ENCODE measurements at places on chromosomes 7 and 10.

DNA sequence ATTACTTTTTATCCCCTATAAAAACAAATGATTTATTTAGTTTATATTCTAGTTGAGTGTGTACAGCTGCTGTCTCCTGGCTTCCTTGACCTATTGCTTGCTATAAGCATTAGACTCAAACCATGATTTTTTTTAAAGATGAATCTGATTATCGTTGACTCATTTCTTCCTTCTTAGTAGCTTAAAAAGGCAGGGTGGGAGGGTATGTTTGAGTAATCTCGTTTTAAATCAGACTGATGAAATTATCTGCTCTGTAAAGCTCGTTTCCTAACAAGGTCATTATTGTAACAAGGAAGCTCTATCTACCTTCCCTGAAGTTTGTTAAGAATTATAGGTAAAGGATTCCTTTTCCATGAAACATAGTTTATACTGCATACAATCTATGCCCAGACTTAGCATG is 276.3 kb upstream of the KCND2 start:
- no peak for DNase-seq

DNA sequence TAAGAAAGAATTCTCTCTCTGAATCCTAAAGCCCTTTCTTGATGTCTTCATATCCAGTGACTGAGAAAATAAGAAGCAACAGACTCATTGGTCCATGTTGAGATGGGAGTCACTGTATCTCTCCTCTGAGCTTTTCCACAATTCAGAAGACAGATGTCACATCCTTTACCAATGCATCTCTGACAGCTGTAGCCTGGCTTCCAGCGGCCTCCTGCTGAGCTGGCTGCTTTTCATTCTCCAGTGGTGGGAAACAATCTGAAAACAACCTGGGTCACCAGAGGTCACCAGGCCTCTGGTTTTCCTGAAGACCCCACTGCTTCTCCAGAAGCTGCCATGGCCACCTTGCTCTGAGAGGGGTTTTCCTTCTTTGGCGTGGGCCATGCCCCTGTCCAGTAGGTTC is 18.3 kb upstream of the RPA3 start:
- no peak for DNase-seq

DNA sequence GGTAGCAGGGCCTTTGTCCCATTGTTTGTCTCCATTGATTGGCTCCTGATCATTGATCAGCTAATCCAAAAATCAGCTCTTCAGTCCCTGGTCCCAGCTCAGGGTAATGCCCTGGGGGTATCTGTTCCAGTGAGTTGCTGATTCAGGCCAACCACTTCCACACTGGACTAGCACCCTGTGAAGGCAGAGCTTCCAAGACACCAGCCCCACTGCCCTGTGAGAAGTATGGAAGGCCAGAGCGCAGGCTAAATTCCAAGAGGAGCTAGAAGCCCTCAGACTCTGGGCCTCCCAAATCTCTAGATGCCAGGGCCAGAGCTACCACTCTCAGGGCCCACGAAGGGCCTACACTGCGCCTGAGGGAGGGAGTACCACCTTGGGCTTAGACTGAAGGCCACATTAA is 10.4 kb downstream of the TMEM72 start:
- no peak for DNase-seq

- peak; percentile 19 for DNase-seq
These were observed at the start of gene BHLHA15 for GRCh38 chr7:98211221-98211675. TSS of gene BHLHA15 (plus strand) at chr7:98211439. CDS start at chr7:98212310, 871 bp downstream.

DNA sequence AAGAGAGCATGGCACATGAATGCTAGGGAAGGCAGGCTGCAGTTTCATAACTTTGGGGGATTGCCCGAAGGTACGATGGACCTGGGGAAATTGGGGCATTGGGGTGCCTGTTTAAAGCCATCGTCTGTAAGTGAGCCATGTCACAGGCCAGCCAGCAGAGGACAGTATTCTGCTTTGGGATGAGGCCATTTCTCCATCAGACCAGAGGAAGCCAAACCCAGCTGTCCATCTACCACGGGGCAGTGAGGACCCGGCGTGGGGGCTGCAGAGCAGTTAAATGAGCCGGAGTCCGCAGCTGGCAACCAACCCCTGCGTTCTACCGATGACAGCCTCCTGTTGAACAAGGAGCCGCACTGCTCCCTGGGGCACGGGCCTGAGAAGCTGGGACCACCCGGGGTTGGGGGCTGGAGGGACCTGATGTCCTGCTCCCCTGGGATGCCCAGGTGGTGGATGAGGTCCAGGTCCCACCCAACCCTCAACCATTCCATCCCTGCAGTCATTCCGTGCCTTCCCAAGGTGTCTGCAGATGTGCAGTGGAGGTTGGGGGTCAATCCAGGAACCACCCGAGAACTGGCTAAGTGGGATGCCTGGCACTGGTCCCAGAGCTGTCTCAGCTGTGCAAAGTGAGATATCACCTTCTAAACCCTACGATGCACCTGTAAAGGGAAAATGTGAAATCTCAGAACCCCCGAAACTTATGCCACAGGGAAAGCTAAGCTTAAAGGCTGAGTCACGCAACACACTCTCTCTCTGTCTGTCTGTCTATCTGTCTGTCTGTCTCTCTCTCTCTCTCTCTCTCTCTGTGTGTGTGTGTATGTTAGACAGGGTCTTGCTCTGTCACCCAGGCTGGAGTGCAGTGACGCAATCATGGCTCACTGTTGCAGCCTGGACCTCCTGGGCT is 12.1 kb upstream of the RHBDD2 start:
- peak; percentile 64 for DNase-seq

GRCh38 chr10:100401631-100402328 is 54.7 kb downstream of the SCD start:
- no peak for DNase-seq

GRCh38 chr7:57218196-57218716 is 86.0 kb upstream of the ZNF479 start:
- no peak for DNase-seq
